ENCODE measurements at places on chromosomes 4 and X. TPM values are rescaled to one million over a fixed set of nuclear protein-coding genes. Genes with fewer than 3 reads are reported as not detected.

The GRIA3 gene
- 0.60 TPM for total RNA-seq

The PAGE4 gene
- not detected for total RNA-seq

GRCh38 chr4:171793723-171794122 is 19.5 kb upstream of the GALNTL6 start:
- H3K4me1 ChIP-seq = no peaks in the 10 kb centered on the region
- no peak overlapping the region for H3K4me3 ChIP-seq
- no peak overlapping the region for H3K27ac ChIP-seq
- no peak for DNase-seq
- H3K27me3 ChIP-seq = no peaks in the 10 kb centered on the region
- H3K36me3 ChIP-seq = no peaks in the 10 kb centered on the region

DNA sequence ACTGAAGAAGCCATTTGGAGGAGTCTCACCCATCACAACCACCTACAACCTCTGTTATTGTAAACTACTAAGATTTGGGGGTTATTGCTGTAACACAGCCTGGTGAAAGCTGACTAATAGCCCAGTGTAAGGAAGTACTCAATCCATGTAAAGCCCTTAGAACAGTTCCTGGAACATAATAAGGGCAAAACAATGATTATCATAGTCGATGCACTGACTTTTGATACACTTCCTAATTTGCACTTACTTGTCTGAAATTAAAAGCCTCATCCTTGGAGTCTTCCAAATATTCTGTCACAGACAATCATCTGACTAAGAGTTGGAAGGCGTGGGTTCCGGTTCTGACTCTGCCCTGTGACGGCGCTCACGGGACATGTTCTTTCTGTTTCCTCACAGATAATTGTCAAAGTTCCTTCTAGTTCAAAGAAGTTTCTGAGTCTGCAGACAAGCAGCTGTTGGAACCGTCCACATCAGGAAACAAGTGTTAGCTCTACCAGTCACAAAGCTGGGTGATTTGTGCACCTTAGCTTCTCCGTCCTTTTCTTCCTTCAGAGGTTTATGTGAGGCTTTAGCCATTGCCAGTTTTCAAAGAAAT is 33.4 kb upstream of the RASGEF1B start:
- H3K4me3 ChIP-seq = no peak overlapping the region
- H3K27me3 ChIP-seq = no peaks in the 10 kb centered on the region
- peaks cover 33% of the 10 kb centered on the region for H3K4me1 ChIP-seq
- peak; percentile 79 for DNase-seq

GRCh38 chr4:173171098-173171497 is 2.5 kb downstream of the GALNT7 start:
- no peak for DNase-seq
- H3K4me3 ChIP-seq = no peak overlapping the region
- H3K27ac ChIP-seq = no peak overlapping the region
- peaks cover 9% of the 10 kb centered on the region for H3K4me1 ChIP-seq
- H3K36me3 ChIP-seq = no peaks in the 10 kb centered on the region
- no peaks in the 10 kb centered on the region for H3K27me3 ChIP-seq

DNA sequence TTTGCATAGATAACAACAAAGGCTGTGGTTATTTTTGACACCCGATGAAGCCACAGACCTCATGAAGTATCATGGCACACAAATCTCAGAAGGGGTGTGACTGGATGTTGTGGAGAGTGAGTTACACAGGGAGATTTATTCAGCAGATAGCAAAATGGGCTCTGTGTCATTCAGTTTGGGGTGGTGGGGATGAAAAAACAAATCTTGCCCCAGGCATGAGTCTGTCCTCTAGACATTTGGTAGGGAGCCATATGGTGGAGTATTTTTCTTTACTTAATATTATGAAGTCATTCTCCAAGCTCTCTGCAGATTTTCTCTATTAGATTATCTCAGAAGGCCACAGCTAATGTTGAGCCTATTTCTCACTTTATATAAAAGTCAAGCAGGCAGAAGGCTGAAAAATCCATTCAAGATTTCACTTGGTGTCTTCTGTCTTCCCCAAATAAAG is 277.1 kb upstream of the TENM3 start:
- H3K27me3 ChIP-seq = no peaks in the 10 kb centered on the region
- H3K36me3 ChIP-seq = no peaks in the 10 kb centered on the region
- H3K4me3 ChIP-seq = no peak overlapping the region
- H3K27ac ChIP-seq = no peak overlapping the region
- H3K4me1 ChIP-seq = no peaks in the 10 kb centered on the region

DNA sequence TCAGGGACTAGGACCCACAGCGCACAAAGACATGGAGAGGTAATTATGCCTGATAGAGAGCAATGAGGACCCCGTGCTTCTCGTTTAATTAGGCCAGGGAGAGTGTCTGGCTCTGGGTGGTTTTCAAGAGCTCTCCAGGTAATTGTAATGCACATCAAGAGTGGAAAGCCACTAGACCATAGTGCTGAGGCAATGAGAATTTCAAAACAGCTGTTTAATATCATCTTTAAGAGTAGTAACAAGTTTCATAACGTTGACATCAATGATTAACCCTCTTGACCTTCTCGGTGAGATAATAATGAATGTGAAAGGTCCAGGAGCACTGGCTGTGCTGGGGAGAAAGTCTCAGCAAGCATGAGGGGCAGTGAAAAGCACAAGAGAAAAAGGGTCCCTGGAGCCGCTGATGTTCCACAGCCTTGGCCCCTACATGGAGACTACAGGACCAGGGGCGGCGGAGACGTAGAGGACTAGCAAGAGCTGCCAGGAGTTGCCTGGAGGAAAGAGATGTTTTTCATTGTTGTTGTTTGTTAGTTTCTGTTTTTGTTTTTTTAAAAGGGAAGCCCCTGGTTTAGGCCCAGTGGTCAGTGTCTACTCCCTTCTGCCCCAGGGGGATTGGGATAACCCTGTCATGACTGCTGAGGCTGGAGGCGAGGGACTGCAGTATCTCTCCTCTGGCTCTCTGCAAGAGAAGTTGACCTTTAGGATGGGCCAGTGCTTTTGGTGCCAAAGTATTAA is 14.8 kb upstream of the CXCR3 start:
- no peak overlapping the region for H3K4me3 ChIP-seq
- no peaks in the 10 kb centered on the region for H3K27me3 ChIP-seq
- no peaks in the 10 kb centered on the region for H3K4me1 ChIP-seq
- no peak for DNase-seq
- no peaks in the 10 kb centered on the region for H3K36me3 ChIP-seq
